T-helper 1 cell (primary cell): ENCODE measurements at places on chromosomes 5 and 9.

DNA sequence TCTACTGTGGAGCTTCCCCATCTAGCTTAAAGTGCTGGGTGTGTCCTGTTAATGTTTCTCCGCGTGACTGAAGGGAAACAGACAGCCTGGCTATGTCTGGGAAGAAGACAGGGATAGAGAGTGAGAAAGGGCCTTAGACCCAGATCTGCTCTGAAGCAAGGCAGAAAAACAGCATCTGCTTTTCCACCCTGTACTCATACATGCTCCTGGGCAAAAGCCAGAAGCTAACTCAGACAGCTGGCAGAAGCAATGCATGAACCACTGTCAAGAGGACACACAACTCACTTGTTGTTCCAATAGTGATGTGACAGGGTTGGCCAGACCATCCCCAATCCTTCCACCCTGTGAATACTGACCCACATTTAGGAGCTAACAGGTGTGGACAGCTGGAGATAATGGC is 63.3 kb downstream of the DPYSL3 start:
- DNase-seq: no peak

DNA sequence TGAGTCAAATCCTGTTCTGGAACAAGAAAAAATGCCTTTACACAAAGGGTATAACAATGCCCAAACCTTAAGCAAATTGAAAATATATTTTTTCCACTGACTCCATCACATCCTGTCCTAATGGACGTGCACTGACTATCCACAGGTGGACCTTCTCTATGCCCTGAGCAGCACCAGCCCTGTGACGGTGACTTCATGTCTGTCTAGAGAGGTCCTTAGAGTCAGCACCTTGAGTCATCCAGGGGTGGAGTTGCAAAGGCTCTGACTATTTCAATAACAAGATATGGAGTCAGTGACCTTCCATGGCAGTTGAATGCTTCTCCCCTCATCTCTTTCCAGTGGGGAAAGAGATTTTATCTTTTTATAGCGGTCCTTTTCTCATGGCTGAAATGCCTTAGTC is 78.0 kb downstream of the YIPF5 start:
- no peak for DNase-seq

GRCh38 chr9:3863111-3863528 is 337.3 kb upstream of the RFX3 start:
- no peak for DNase-seq

GRCh38 chr9:94951324-94952135 is 225.0 kb downstream of the AOPEP start:
- DNase-seq: no peak

- no peak for DNase-seq
These were observed 545.9 kb upstream of the PTPRD start for GRCh38 chr9:11158676-11159075.
